Activated T-helper 17 cell treated with anti-CD3 and anti-CD28 coated beads, Interleukin-2, amount 50 U/mL, for 72 hours (primary cell): ENCODE measurements at places on chromosomes 12 and 14. TPM values are rescaled to one million over a fixed set of nuclear protein-coding genes. Genes with fewer than 3 reads are reported as not detected.

DNA sequence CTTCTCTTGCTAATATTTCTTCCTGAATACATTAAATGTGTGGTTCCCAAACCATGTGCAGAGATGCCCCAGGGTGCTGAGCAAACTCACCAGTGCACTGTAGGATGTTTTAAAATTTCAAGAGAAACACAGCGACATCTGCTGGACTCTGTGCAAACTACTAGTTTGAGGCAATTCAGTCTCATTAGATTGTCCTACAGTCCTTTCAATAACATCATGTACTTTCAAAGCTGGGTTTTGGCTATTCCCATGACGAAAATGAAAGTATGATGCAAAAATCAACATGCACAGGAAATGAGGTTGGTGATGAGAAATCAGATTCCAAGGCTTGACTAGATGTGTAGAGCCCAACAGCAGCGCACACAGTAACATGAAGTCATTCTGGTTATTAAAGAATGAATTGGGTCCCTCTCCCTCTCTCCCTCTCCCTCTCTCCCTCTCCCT is 66.3 kb downstream of the CLIP1 start:
- H3K27ac ChIP-seq = no peak overlapping the region
- H3K36me3 ChIP-seq = peaks cover 76% of the 10 kb centered on the region
- no peaks in the 10 kb centered on the region for H3K27me3 ChIP-seq
- ATAC-seq = peak; percentile 79
- H3K4me3 ChIP-seq = no peak overlapping the region
- H3K4me1 ChIP-seq = peaks cover 5% of the 10 kb centered on the region

- H3K27me3 ChIP-seq = no peaks in the 10 kb centered on the region
- H3K27ac ChIP-seq = no peak overlapping the region
- no peak overlapping the region for H3K4me3 ChIP-seq
- H3K36me3 ChIP-seq = no peaks in the 10 kb centered on the region
Observed at GRCh38 chr12:51432921-51433320, 8.3 kb downstream of the SLC4A8 start.

GRCh38 chr12:12877153-12877768 is 14.1 kb upstream of the GPRC5A start:
- H3K4me3 ChIP-seq = no peak overlapping the region
- no peak overlapping the region for H3K27ac ChIP-seq
- no peaks in the 10 kb centered on the region for H3K36me3 ChIP-seq
- no peaks in the 10 kb centered on the region for H3K4me1 ChIP-seq

DNA sequence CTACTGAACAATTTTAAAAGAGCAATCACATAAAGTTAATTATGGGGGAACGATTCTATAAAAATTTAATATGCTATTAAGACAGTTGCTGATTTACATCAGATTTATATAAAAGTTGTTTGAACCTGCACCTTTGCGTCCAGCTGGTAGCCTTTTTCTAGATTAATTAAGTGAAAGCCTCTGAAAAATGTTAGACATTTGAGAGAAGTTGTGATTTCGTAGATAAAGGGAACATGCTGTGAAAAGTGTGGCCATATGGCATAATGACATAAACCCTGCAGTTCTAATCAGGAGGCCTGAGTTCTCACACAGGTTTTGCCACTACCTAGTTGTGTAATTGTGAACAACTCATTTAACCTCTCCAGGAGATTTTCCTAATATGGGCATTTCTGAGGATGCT is 187.2 kb downstream of the TMTC2 start:
- no peak overlapping the region for H3K4me3 ChIP-seq
- H3K36me3 ChIP-seq = no peaks in the 10 kb centered on the region
- no peaks in the 10 kb centered on the region for H3K27me3 ChIP-seq
- ATAC-seq = no peak

DNA sequence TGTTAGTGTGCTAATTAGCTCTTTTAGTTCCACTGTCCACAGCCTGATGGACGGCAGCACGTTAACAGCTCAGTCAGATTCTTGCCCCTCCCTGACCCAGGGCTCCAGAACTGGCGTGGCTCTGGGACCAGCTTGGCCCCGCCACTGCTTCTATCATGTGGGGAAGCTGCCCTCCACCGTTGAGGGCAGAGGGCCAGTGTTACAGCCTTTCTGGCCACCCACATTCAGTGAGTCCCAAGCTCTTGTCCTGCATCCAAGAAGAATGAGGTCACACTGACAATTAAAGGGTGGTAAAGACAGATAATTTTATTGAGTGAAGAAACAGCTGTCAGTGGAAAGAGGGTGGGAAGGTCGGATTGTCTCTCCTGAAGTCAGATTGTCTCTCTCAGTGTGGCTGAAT is 36.9 kb downstream of the BCL2L14 start:
- peaks cover 7% of the 10 kb centered on the region for H3K27me3 ChIP-seq
- H3K36me3 ChIP-seq = peaks cover 4% of the 10 kb centered on the region
- H3K27ac ChIP-seq = no peak overlapping the region
- H3K4me1 ChIP-seq = no peaks in the 10 kb centered on the region

The GPX2 gene
- total RNA-seq = not detected

DNA sequence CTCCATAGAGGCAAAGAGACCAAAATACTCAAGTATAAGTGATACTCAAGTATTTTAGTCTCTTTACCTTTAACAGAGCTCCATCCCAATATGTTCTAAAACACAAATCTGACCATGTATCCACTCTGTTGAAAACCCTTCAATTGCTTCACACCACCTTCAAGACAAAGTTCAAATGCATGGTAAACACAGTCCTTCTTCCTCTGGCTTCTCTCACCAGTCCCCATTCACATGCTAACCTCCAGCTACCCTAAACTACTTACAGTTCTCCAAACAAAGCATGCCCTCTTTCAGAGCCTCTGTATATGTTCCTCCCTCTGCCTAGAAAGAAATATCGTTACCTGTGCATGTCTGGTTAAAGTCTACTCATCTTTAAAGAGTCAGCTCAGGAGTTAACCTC is 100.2 kb downstream of the NUMB start:
- ATAC-seq = no peak
- no peaks in the 10 kb centered on the region for H3K27me3 ChIP-seq
- H3K4me3 ChIP-seq = no peak overlapping the region
- no peaks in the 10 kb centered on the region for H3K4me1 ChIP-seq
- no peak overlapping the region for H3K27ac ChIP-seq
- H3K36me3 ChIP-seq = peaks cover 47% of the 10 kb centered on the region

The DACT1 gene
- total RNA-seq = 2.8 TPM

GRCh38 chr12:108302016-108302402 is 37.1 kb downstream of the CMKLR1 start:
- no peak for ATAC-seq
- H3K36me3 ChIP-seq = no peaks in the 10 kb centered on the region
- no peak overlapping the region for H3K4me3 ChIP-seq
- H3K27ac ChIP-seq = no peak overlapping the region
- peaks cover 17% of the 10 kb centered on the region for H3K4me1 ChIP-seq

The SGPP1 gene
- 7.7 TPM for total RNA-seq

- no peak for ATAC-seq
- H3K27ac ChIP-seq = no peak overlapping the region
- no peaks in the 10 kb centered on the region for H3K4me1 ChIP-seq
- H3K4me3 ChIP-seq = no peak overlapping the region
- no peaks in the 10 kb centered on the region for H3K36me3 ChIP-seq
- no peaks in the 10 kb centered on the region for H3K27me3 ChIP-seq
Observed at GRCh38 chr14:102103062-102103695, 16.3 kb upstream of the HSP90AA1 start.
